Thymus (tissue), 14 donors: ENCODE measurements at places on chromosomes 16 and 17. TPM values are rescaled to one million over a fixed set of nuclear protein-coding genes. Genes with fewer than 3 reads are reported as not detected.

CCL7 gene
- 0.47 TPM for total RNA-seq

SDR42E2 gene
- total RNA-seq: 0.05 TPM

BICDL2 gene
- 0.38 TPM for total RNA-seq

KRT12 gene
- 0.52 TPM for total RNA-seq

CNTROB gene
- 18.9 TPM for total RNA-seq

DNA sequence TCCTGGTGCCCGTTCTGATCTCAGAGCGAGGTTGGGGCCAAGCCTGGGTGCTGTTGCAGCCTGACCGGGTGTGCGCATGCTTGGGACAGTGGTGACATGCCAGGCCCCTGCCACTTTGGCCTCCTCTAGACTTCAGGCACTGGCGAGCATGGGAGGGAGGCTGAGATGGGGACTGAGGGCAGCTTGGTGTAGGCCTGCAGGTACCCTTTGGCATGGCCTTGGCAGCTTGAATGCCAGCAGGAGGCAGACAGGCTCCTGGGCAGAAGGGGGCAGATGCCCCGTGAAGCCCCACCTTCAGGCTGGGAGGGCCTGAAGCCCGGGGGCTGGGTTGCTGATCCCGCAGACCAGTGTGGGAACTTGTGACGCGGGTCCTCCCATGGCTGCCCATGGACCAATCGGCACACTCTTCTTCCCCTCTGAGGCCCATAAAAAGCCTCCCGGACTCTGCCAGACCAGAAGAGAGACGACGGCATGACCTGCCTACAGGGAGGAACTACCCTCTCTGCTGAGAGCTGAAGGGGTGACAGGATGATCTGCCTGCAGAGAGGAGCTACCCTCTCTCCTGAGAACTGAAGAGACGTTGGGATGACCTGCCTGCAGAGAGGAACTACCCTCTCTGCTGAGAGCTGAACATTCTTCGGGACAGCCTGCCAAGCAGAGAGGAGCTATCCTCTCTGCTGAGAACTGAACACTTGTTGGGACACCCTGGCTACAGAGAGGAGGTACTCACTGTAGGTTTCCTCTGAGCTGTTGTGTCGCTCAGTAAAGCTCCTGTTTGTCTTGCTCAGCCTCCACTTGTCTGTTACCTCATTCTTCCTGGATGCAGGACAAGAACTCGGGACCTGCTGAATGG, 17.5 kb downstream of the RHOT1 start:
- no peaks in the 10 kb centered on the region for H3K4me1 ChIP-seq
- peaks cover 19% of the 10 kb centered on the region for H3K36me3 ChIP-seq
- no peak for DNase-seq

- DNase-seq: no peak
- peaks cover 16% of the 10 kb centered on the region for H3K36me3 ChIP-seq
- peaks cover 86% of the 10 kb centered on the region for H3K4me1 ChIP-seq
- H3K27me3 ChIP-seq: no peaks in the 10 kb centered on the region
- H3K4me3 ChIP-seq: no peak overlapping the region
- peak overlapping the region; percentile 96 for H3K27ac ChIP-seq
These were observed 215.8 kb upstream of the CHMP6 start for GRCh38 chr17:80775863-80776262.

DNA sequence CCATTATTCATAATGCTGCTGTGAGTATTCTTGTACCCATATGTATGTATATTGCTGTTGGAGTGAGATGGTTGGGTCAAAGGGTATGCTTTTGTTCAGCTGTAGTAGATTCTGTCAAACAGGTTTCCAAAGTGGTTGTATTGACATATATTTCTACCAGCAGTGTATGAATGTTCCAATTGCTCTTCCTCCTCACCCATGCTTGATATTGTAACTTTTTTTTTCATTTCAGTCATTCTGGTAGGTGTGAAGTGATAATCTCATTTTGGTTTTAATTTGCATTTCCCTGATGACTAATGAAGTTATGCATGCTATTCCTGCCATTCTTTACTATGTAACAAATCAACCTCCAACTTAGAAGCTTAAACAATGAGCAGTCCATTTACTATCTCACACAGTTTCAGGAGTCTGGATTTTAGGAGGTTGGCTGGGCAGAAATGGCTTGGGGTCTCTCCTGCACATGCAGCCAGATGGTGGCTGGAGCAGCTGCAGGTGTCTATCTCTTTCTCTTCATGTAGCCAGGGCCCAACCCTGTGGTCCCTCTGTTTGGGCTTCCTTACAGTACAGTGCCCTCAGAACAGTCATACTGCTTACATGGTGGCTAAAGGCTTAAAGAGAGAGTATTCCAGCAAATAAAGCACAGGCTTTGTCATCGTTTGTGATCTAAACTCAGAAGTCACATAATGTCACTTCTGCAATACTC, 21.2 kb downstream of the ERAL1 start:
- peaks cover 23% of the 10 kb centered on the region for H3K36me3 ChIP-seq
- H3K4me1 ChIP-seq: peaks cover 4% of the 10 kb centered on the region
- H3K27me3 ChIP-seq: no peaks in the 10 kb centered on the region
- no peak overlapping the region for H3K4me3 ChIP-seq
- H3K27ac ChIP-seq: no peak overlapping the region

- H3K27ac ChIP-seq: no peak overlapping the region
- peaks cover 23% of the 10 kb centered on the region for H3K4me1 ChIP-seq
- DNase-seq: no peak
- H3K27me3 ChIP-seq: no peaks in the 10 kb centered on the region
These were observed 3.5 kb upstream of the NSMCE1 start for GRCh38 chr16:27272076-27272475.

DNA sequence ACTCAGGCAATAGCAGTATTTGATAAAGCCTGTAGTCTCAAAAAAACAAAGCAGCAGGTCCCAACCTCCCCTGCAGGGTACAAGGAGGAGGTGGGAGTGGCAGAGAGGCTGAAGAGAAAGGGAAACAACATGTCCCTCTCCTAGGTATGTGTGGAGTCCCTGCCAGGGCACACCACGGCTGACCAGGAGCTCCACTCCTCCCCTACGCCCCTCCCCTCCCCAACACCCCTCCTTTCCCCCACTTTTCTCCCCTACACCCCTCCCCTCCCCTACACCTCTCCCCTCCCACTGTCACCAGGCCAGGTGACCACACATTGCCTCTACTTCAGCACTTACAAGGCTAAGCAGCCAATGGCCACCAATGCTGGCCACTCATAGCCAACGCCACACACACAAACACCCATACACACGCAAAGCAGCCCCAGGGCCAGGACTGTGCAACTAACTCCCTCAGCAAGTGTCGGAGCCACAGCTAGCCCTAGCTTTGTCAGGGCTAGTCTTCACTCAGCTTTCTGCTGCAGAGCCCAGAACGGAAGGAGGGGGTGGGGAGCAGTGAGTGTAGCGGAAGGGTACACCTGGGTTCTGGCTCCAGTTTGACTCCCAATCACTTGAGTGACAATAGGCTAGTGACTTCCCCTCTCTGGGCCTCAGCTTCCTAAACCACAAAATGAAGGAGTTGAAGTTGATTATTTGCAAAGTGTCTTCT, 8.2 kb downstream of the CAVIN1 start:
- H3K27ac ChIP-seq: peak overlapping the region; percentile 97
- no peaks in the 10 kb centered on the region for H3K36me3 ChIP-seq
- DNase-seq: peak; percentile 84
- H3K27me3 ChIP-seq: peaks cover under 1% of the 10 kb centered on the region

GRCh38 chr17:79968116-79968515, 67.6 kb downstream of the TBC1D16 start:
- no peaks in the 10 kb centered on the region for H3K4me1 ChIP-seq
- no peaks in the 10 kb centered on the region for H3K36me3 ChIP-seq
- H3K4me3 ChIP-seq: no peak overlapping the region
- no peak overlapping the region for H3K27ac ChIP-seq

- no peak overlapping the region for H3K4me3 ChIP-seq
- H3K27ac ChIP-seq: no peak overlapping the region
- H3K27me3 ChIP-seq: peaks cover 11% of the 10 kb centered on the region
- DNase-seq: no peak
These were observed 21.0 kb upstream of the MTMR4 start for GRCh38 chr17:58535431-58535830.

GRCh38 chr16:84482001-84482891, 22.2 kb downstream of the MEAK7 start:
- no peaks in the 10 kb centered on the region for H3K27me3 ChIP-seq
- no peaks in the 10 kb centered on the region for H3K4me1 ChIP-seq
- peaks cover 7% of the 10 kb centered on the region for H3K36me3 ChIP-seq
- no peak for DNase-seq
- H3K4me3 ChIP-seq: no peak overlapping the region

GRCh38 chr16:72985148-72985941, 62.6 kb downstream of the ZFHX3 start:
- peak overlapping the region; percentile 53 for H3K27ac ChIP-seq
- no peaks in the 10 kb centered on the region for H3K36me3 ChIP-seq
- H3K27me3 ChIP-seq: no peaks in the 10 kb centered on the region
- H3K4me3 ChIP-seq: no peak overlapping the region

DNA sequence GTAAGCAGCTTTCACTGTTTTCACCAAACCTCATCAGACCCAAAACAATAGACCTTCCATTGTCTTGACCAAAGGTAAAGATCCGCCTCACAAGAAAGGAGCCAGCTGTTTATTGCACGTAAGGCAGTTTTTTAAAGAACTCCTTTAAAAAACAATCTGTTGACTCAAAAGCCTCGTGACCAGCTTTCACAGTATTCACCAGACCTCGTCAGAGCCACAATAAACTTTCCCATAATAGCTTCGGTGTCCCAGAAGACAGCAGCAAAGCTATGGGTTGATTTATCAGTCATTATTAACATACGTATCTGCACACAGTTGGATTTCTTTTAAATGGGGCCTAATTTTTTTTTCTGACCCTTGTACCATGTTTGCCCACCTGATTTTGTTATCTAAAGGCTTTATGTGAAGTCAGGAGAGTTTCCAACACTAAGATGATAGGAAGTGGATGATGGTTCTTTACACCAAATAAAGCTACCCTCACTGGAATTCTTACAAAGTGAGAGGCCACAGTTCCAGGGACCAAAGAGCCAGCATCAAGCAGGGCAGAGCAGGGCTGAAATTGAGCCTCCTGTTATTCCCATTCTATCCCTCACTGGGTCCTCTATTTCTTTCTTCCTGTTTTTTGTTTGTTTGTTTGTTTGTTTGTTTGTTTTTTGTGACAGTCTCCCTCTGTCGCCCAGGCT, 17.6 kb upstream of the HELZ start:
- no peak overlapping the region for H3K4me3 ChIP-seq
- no peak for DNase-seq
- no peaks in the 10 kb centered on the region for H3K27me3 ChIP-seq
- peaks cover 6% of the 10 kb centered on the region for H3K4me1 ChIP-seq

DNA sequence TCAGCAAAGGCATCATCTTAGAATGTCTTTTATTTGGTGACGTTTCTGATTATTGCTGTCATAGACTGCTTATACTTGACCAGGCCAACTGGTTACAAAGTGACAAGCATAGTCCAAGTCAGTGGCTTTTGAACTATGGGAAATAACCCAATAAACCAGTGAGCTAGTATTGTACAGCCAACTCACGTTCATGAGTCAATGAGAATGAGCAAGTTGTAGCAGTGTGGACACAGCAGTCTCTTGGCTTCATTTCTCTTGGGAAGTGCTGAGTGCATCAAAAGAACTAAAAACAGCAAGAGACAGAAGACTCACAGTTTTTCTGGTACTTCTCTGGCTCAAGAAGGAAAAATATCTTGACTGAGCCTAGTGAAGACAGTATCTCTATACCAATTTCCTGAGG, 36.9 kb upstream of the CRISPLD2 start:
- H3K4me1 ChIP-seq: no peaks in the 10 kb centered on the region
- no peaks in the 10 kb centered on the region for H3K27me3 ChIP-seq
- no peak overlapping the region for H3K4me3 ChIP-seq
- H3K36me3 ChIP-seq: peaks cover 13% of the 10 kb centered on the region
- no peak overlapping the region for H3K27ac ChIP-seq

GRCh38 chr16:10971560-10971961, 27.2 kb downstream of the CLEC16A start:
- H3K4me1 ChIP-seq: peaks cover 32% of the 10 kb centered on the region
- H3K36me3 ChIP-seq: peaks cover 27% of the 10 kb centered on the region
- DNase-seq: no peak
- no peak overlapping the region for H3K4me3 ChIP-seq
- H3K27me3 ChIP-seq: no peaks in the 10 kb centered on the region

DNA sequence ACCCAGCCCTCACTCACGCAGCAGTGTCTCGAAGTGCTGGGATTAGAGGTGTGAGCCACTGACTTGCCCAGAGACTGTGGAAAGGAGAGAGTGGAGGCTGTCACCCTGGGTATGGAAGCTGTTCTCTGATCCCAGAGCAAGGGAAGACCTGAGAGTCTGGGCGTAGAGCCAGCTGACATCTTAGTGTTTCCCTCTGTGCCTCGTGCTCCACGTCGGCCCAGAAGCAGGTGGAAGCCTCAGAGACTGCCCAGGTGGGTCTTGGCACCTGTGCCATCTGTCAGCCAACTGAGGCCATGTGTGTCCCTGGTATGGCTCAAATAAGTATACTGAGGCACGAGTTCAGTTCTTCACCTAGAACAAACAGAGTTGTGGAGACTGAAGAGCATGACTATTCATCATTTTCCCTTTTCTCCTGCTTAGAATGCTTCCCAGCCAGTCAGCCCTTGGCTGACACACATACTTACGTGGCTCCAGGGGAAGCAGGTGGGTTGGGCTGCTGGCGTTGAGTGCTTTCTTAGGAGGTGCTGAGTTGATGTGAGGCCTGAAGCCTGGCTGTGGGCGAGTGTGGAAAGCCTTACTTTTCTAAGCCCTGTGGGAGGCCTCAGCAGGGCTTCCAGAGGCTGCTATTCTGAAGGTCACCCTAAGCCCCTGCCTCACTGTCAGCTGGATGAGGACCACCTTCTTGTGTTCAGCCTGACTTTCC, 8.1 kb downstream of the CTRL start:
- DNase-seq: no peak
- no peaks in the 10 kb centered on the region for H3K27me3 ChIP-seq
- peaks cover 35% of the 10 kb centered on the region for H3K36me3 ChIP-seq
- H3K4me1 ChIP-seq: no peaks in the 10 kb centered on the region
- no peak overlapping the region for H3K4me3 ChIP-seq

- peaks cover 17% of the 10 kb centered on the region for H3K36me3 ChIP-seq
- peaks cover 23% of the 10 kb centered on the region for H3K4me1 ChIP-seq
- no peaks in the 10 kb centered on the region for H3K27me3 ChIP-seq
- no peak overlapping the region for H3K27ac ChIP-seq
- no peak overlapping the region for H3K4me3 ChIP-seq
These were observed 32.5 kb downstream of the RANBP10 start for GRCh38 chr16:67773569-67774456.

GRCh38 chr17:80679816-80680215, 135.2 kb downstream of the RPTOR start:
- no peak overlapping the region for H3K4me3 ChIP-seq
- no peak overlapping the region for H3K27ac ChIP-seq
- DNase-seq: no peak
- H3K27me3 ChIP-seq: no peaks in the 10 kb centered on the region
- H3K4me1 ChIP-seq: peaks cover 9% of the 10 kb centered on the region
